ENCODE measurements at places on chromosomes 16 and 17.

DNA sequence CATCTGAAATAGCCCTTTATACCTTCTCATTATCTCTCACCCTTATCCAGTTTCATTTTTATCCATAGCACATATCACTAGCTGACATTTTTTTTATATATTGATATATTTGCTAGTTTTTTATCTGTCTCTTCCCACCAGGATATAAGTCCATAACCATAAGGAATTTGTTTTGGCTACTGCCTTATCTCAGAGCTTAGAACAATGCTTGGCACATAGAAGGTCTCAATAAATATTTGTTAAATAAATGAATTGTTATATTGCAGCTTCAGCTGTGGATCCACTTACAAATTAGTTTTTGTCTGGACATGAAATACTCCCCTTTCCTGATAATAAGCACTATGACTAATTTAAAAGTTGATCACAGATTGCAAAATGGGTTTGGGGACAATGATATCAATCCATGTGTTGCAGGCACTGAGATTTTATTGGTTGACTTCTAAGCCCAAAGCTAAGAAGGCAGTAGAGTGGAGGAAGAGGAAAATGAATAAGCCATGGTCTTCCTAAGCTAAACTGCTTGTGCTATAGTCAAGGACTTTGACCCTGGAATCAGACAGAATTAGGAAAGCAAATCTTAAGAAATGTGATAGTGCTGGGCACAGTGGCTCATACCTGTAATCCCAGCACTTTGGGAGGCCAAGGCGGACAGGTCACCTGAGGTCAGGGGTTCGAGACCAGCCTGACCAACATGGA is 31.9 kb upstream of the YPEL2 start:
- DNase-seq, result no peak

GRCh38 chr16:85819245-85819644 is 19.8 kb downstream of the COX4I1 start:
- peak; percentile 73 for DNase-seq

DNA sequence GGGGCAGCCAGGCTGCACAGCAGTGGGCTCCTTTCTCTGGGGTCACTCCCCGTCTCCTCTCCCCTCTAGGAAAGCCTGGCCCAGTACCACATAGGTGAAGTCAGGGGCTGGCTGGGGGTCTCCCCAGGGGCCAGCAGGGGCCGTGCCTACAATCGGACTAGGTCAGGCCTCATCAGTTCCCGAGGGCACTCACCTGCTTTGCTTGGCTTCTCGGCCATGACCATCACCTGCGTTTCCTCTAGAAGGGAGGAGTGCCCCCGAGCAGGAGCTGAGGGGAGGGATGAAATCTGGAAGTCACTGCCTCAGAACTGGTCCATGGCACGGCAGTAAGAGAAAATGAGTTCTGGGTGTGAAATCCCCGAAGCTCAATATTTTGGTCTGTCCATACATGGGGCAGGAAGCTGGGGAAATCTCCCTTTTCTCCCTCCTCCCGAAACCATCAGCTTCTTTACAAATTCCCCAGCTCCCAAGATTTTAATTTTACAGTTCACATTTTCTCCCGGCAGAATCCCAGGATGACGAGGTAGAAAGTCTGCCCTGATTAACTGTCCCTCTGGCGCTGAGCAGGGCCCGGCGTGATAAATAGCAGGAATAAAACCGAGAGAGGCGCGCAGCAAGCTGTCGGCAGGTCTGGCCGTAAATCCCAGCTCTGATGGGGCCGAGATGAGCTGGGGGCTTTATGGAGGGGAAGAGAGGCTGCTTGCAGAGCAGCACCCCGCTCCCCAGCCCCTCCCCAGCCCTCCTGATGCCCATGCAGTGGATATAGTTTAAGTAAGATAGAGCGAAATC is 172.1 kb downstream of the RBFOX3 start:
- DNase-seq, result no peak

GRCh38 chr16:53465606-53466280 is 31.5 kb downstream of the RBL2 start:
- DNase-seq, result no peak

DNA sequence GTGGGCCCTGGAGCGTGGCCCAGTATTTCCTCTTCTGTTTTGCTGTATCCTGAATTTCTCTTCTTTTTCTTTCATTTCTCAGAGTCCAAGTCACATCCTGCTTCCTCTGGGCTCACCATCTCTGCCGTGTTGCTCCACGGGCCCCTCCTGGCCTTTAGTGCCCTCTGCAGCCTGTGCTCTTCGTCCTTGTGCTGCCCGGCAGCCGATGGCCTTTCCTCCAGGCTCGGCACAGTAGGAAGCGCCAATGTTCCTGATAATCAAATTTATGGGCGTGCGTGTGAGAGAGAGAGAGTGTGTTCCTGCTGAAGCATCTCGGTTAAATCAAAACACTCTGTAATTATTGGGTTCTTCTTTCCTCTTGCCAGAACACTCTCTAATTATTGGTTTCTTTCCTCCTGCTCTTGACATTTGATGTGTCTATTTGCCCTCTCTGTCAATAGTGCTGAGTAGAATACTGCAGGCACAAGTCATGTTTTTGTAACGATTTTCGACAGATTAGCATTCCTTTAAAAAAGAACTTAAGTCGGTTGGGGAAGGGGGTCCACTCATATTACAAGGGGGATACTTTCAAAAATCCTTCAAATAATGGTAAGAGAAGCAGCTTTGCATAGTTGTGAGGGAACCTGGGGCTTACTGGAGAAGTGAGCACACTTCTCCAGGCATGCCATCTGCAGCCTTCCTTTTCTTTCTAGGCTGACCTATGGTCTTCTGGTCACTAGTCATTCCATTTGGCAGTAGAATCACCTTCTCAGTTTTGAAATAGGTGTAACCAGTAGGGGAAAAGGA is 126.6 kb downstream of the RPTOR start:
- no peak for DNase-seq

DNA sequence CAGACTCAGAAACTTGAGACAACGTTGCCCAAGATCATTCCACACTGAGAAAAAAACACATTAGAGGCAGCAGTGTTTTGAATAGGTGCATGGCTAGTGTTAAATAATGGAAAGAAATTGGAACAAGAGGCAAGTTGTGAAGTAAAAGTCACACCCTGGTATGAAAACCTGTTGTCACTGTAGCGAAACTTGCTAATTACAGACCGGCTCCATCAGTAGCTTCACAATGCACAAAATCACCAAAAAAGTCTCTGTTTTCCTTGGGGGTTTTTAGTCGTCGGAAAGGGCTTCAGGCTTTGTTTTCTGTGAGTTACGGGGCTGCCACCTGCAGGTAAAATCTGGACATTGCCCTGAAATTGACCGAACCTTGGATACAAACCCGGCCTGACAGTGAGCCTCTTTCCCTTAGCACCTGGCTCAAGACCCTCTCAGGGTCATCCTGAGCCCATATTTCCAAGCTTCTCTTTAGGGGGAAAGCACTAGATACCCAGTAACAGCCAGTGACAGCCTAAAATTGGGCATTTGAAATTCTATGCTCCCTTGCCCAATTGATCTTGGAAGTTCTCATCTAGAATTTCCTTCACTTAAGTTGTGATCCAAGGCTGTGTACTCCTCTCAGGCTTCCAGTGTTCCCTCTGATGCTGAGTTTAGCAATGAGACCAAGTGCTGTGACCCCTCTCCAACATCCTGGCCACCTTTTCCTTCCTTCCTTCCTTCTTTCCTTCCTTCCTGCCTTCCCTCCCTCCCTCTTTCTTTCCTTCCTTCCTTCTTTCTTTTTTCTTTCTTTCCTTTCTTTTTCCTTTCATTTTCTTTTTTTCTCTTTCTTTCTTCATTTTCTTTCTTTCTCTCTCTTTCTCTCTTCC is 7.2 kb upstream of the GRB2 start:
- peak; percentile 56 for DNase-seq

GRCh38 chr16:65386672-65387071 is 264.8 kb upstream of the CDH11 start:
- DNase-seq, result no peak

DNA sequence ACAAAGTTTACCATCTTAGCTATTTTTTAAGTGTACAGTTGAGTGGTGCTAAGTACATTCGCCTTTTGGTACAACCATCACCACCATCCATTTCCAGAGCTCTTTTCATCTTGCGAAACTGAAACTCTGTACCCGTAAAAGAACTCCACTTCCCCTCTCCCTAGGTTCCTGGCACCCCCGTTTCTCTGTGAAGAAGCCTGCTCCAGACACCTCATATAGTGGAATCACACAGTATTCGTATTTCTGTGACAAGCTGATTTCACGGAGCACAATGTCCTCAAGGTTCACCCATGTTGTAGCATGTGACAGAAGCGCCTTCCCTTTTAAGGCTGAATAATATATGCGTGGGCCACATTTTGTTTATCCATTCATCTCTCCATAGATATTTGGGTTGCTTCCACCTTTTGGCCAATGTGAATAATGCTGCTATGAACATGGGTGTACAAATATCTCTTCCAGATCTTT is 54.2 kb upstream of the MAP3K14 start:
- no peak for DNase-seq

GRCh38 chr16:77430787-77431585 is 3.8 kb downstream of the ADAMTS18 start:
- DNase-seq, result no peak
